ENCODE measurements at places on chromosomes 6 and 20.

DNA sequence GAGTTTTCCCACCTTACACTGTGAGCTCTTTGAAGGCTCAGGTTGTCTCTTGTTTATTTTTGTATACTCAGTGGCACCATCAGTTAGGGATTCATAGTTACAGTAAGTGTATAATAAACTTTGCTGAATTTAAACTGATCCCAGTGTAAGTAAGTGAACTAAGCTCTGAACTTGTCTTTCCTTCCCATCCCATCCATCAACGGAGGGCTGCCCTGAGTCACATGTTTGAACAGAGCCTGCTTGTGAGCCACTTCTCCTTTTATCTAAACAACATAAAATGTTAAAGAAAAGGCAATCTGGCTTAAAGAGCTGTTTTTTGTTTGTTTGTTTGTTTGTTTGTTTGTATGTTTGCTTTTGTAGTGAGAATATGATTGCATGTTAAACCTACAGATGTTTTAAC, 185.7 kb upstream of the MARCKS start:
- no peak for DNase-seq

- DNase-seq, result no peak
Observed at GRCh38 chr20:12090920-12091319, 173.2 kb downstream of the BTBD3 start.

GRCh38 chr20:17525650-17526049, 5.5 kb downstream of the BFSP1 start:
- DNase-seq, result peak; percentile 48

GRCh38 chr20:46809706-46810360, 84.8 kb upstream of the EYA2 start:
- DNase-seq, result no peak

GRCh38 chr6:152268846-152269442, 368.2 kb downstream of the SYNE1 start:
- DNase-seq, result no peak

GRCh38 chr6:160215232-160215631, 43.4 kb downstream of the SLC22A2 start:
- no peak for DNase-seq

DNA sequence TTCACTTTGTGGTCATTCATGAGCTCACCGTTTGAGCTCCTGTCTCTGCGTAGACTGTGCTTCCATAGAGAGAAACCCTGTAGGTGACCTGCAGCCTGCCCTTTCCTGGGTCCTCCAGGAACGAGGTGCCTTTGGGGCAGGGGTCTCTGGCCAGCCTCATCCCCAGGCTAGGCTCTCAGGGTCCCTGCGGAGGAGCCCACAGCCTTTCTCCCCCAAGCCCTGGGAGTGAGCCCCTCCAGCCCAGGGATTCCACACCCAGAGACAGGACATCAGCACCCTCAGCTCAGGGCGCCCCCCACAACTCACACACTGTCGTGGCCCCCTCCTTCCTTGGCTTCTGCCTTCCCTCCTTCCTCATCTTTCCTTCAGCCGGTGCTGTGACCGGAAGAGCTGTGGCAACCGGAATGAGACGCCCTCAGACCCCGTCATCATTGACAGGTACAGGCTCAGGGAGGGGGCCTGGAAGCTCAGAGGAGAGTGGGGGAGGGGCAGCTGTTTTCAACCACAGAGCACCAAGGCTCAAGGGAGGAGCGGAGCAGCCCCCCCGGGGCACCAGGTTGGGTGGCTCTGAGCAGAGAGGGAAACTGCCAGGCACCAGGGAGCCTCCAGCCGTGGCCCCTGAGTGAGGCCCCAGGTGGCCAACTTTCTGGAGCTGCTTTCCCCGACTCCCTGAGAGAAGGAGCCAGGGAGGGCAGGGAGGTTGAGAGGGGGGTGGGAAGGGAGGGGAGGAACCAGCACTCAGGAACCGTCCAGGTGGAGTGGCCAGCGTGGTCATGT, 16.8 kb downstream of the EBF4 start:
- no peak for DNase-seq

DNA sequence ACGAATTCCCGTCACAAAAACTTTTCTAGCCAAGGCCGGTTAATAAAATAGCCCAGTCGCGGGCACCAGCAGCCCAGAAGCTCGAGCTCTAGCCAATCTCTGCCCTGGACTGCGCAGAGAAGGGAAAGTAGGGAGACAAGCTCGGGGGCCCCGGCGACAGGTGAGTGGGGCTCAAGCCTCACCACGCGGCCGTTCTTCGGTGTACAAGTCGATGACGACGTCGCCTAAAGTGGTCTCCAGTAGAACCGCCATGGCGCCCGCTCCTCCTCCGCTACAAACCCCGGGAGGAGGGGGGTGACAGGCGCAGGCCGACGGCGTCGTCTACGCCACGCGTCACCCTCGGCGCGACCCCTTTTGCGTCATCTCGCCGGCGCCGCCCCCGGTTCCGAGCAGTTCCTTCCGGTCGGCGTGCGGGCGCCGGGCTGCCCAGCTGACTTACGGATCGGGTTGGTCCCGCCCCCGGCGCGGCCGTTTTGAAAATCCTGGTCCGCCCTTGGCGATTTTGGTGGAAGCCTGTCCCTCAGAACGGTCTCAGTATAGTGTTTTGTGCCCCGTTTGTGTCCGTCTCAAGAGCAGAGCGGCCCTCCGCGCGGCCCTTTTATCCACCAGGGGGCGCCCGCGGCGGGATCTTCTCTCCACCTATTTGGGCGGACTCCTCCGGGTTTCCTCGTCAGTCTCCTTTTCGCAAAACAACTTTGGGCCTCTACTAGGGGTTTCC, at the start of gene PPIL4:
PPIL4 (minus strand) TSS at position 290 of the 718 bp plus-strand sequence; CDS start at position 252, 38 bp downstream.
- peak; percentile 96 for DNase-seq

- no peak for DNase-seq
Observed at GRCh38 chr6:378958-379409, 12.6 kb upstream of the IRF4 start.

GRCh38 chr20:17874271-17875105, 94.1 kb downstream of the SNX5 start:
- no peak for DNase-seq

DNA sequence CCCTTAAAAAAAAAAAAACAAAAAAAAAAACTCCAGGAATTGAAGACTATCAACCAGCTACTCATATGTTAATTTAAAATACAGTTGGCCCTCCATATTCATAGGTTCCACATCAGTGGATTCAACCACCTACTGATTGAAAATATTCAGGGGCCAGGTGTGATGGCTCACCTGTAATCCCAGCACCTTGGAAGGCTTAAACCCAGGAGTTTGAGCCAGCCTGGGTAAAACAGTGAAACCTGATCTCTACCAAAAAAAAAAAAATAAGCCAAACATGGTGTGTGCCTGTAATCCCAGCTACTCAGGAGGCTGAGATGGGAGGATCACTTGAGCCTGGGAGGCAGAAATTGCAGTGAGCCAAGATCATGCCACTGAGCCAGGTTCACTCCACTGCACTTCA, 72.4 kb upstream of the SMIM8 start:
- DNase-seq, result no peak

- no peak for DNase-seq
Observed at GRCh38 chr6:143298071-143298470, 152.4 kb downstream of the ADAT2 start.

GRCh38 chr6:25442898-25443297, 163.7 kb downstream of the CARMIL1 start:
- no peak for DNase-seq

DNA sequence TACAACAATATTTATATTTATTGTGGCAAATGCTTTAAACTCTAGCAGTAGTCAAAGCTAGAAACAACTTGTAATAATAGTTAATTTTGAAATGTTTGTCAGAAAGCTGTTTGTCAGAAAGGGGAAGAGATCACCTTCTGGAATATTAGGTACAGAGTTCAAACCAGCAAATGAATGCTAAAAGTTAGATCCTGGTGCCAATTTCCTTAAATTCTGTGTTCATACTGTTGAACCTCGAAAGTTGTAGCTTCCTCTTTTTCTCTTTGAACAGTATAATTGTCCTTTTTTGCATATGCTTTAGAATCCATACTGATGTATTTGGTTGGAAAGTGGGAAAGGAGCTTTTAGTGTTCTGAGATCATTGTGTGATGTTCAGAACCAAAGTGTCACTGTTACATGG, 22.4 kb downstream of the ITCH start:
- peak; percentile 18 for DNase-seq

DNA sequence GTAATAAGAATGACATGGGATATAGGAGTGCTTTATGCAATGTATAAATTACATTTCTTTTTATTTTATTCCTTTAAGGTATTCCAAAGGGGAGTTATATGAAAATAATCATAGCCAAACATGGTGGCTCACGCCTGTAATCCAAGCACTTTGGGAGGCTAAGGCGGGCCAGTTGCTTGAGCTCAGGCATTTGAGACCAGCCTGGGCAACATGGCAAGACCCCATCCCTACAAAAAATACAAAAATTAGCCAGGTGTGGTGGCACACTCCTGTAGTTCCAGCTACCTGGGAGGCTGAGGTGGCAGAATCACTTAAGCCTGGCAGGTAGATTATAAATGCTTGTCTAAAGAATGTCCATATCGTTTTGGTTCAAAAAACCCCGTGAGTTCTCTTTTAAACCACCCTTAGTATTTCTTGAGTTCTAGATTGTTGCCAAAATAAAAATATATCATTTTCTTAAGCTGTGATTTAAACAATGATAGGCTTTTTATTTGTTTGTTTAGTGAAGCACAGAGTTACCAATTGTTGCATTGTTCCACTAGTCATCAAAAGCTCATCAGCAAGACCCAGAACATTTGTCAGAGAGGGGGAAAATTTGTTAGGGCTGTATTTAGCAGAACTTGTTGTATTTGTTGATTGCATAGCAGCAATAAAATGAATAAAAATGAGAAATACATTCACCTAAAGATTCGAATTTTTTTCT, 146.2 kb downstream of the KHDC1L start:
- DNase-seq, result no peak

- DNase-seq, result no peak
Observed at GRCh38 chr20:11726026-11726425, 191.7 kb upstream of the BTBD3 start.

DNA sequence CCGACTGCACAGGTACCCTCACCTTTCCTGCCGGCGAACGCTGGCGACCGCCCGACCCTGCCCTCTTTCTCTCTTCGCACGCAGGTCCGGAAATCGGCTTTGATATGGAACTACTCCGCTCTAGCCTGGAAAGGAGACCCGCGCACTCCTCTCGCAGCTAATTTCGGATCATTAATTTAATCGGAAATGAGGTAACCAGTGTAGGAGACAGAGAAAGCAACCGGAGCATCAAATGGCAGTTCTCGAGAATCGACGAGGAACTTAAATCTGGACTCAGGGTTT, 949 bp upstream of the ATXN1 start:
- DNase-seq, result no peak

DNA sequence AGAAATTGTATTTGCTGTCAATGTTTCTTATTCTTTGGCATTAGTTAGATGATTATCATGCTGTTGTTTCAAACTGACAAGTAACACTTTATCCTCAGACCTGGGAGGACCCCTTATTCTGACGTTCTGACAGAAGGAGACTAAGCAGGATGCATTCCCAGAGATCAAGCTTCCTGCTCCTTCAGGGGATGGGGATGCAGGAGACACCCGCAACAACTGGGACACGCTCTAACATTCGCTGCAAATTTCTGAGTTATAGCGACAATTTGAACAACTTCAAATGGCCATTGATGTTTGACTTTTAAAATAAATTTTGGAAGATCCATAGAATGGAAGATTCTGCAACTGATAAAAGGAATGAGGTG, 69.0 kb upstream of the ZNF184 start:
- DNase-seq, result no peak

DNA sequence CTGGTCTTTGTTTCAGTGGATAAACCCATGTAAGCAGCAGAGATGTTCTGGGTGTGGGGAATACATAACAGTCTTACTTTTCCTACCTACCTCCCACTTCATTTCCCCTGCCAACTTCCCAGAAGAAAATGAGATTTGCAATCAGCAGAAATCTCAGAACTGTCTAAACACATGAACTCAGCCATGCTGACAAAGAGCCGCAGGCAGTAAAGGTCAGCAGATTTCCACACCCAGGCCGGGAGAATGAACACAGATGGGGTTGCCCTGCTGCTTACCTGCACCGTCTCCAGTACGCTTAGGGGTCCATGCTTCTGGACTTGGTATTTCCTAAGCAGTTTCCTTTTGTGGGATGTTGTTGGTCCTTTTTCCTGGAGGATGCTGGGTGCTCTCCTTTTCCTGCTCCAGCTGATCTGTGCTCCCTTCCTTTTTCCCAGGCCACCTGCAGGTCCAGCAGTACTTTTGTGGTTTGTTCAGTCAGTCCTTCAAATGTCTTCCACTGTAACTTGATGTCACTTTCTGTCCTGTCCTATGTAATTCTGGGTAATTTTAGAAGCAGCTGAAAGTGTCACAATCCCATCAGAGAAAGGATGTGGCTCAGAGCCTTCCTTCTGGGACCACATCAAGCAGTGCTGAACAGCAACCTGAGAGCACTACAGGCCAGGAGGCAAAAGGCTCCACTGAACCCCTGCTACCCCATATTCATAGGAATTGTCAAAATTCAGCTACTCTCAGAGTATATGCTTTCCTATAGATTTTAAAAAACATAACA, 129.0 kb downstream of the CEP57L1 start:
- DNase-seq, result no peak

- DNase-seq, result no peak
Observed at GRCh38 chr6:549906-550305, 107.0 kb downstream of the HUS1B start.

GRCh38 chr20:16212790-16213189, 360.5 kb downstream of the KIF16B start:
- no peak for DNase-seq

- no peak for DNase-seq
Observed at GRCh38 chr6:3484946-3485345, 28.1 kb upstream of the SLC22A23 start.

DNA sequence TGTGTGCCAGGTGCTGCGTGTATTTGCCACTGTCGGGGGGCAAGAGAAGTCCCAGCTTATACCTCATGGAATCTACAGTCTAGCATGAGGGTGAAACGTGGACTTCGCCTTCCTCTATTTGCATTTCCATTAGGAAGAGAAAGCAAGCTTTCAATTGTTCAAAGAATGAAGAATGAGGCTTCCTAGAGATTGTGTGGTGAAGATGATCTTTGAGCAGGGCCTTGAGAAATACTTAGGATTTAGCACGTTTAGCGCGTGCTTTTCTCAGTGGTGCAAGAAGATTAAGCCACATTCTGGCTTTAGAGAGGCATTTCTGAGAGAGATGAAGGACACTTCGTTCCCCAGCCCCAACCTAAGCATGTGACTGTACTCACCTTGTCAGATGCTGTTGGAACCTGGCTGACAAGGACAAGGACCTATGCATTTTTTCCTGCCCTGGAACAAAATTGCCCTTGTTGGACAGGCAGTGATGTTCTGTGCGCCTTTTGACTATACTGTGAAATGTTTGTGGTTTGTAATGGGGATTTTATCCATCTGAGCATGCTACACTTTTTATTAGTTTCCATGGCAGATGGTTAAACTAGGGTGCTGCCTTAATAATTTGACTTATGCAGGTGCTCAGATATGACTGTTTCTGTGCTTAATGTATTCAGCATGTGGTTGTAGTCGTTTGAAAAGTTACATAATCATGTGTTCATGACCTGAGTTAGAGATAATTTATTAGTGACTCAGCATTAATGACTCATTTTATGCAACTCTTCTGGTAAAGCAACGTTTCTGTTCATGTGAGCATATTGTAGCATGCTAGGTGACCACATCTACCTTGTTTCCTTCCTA, 10.7 kb downstream of the TULP4 start:
- DNase-seq, result no peak

- DNase-seq, result no peak
Observed at GRCh38 chr6:50831186-50831585, 12.5 kb downstream of the TFAP2B start.

Data from OCI-LY7 (cell line).